ENCODE measurements at places on chromosomes 12 and 14.

DNA sequence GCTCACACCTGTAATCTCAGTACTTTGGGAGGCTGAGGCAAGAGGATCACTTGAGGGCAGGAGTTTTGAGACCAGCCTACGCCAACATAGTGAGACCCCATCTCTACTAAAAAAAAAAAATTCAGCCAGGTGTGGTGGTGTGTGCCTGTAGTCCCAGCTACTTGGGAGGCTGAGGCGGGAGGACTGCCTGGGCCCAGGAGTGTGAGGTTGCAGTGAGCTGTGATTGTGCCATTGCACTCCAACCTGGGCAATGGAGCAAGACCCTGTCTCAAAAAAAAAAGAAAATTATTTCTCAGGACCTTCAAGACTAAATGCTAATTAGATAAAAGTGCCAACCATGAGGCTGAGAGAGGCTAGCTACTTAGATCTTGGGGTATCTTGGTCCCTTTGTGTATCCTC lies 23.5 kb downstream of the OTUB2 start:
- DNase-seq, result no peak

DNA sequence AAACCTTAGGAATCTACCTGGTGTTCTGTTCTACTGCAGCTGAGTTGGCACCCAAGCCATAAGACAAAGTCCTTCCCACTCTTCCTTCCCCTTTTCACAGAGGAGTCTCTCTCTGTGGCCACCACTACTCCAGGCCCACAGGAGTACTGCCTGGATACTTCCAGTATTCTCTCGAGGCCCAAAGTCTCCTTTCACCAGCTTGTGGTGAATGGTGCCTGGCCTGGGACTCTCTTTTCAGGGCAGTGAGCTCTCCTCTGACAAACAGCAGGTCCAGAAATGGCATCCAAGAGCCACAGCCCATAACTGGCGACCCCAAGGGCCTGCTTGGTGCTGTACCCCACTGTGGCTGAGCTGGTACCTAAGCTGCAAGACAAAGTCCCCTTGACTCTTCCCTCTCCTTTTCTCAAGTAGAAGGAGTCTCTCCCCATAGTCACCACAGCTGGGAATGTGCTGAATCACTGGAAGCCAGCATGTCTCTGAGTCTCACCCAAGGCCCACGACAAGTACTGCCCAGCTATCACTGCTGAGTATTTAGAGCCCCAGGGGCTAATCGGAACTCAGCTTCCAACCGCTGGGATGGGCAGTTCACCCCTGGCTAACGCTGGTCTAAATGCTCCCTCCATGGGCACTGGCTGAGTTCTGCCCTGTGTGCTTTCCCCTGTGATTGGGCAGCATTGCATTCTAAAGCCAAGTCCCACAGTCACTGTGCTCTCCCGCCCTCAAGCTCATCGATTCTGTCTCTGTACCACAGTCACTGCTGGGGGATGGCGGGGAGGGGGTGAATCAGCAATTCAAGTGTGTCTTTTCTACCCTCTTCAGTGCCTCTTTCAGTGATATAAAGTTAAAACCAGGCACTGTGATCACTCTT lies 6.1 kb downstream of the A2ML1 start:
- no peak for DNase-seq

DNA sequence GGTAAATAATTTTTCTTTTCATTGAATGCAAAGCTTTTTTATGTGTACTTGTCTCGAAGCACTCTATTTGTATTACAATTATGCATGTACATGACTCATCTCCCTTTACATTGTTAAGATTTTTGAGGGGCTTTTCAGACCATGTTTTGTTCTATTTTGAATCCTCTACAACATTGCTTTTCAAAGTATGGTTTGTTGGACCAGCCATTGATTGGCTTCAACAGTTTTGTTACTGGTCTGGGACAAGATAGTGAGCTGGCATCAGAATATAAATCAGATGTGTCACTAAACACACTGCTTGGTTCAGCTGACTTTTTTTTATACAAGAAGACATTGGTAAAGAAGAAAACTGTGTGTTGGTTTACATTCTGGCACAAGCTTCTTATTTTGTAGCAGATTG lies 122.3 kb downstream of the MON2 start:
- no peak for DNase-seq

GRCh38 chr12:109445191-109445609 lies 31.9 kb downstream of the KCTD10 start:
- no peak for DNase-seq

DNA sequence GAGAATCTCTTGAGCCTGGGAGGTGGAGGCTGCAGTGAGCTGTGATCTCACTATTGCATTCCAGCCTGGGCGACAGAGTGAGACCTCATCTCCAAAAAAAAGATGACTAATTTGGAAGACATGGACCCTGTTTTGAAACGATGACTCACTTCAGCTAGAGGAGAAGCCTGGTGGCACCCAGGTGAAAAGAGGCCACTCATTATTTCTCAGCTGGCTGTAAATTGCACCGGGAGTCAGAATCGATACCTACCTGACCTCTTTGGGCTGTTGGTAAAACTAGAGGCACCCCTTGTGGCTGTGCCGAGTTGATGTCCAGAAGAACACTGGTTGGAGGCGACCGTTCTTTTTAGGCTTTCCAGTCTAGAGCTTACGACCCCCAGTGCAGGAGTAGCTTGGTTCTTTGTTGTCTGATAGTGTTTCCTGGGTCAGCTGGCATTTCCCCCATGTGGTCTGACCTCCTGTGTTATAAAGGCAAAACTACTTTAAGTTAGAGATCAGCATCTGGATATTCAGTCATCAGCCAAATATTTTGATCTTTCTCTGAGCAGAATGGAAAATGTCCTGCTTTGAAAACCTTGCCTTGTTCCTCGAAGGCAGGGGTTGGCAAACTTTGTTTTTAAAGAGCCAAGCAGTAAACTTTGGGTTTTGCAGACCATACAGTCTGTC lies 93.2 kb downstream of the CHST11 start:
- no peak for DNase-seq

DNA sequence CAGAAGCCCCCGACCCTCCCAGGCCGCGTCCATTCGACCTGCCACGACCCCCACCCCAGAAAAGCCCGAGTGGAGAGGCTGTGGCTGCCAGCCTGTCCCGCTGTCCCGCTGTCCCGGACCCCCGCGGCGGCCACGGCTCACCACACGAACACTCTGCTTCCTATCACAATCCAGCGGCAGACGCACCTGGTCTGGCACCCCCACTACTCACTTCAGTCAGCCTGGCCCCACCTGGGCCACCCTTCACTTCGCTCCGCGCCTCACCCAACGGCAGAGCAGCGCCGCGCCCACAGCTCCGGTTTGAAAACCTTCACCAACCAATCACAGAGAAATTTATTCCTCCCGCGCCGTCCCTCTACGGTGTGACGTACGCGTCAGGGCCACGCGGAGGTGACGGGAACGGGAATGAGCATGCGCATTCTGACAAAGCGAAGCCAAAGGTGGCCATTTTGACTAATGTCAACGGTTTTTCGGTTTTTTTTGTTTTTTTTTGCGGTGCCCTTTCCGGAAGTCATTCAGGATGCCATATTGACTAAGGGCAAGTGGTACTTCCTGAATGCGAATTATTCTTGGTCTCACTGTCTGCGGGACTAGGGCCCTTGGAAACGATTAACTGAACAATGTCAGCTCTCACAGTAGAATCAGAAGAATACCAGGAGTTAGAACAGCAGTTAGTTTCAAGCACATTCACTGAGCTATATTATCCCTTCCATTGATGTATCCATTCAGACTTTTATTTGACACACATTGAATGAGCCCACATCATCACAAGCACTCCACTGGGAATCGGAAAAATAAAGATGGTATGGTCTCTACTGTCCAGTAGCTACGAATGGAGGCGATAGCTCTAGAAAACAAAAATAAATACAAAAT lies at the start of gene RACGAP1:
Gene RACGAP1 (minus strand): TSS at position 308 of the 873 bp plus-strand sequence. CDS start 8,779 bp downstream, outside the sequence.
- peak; percentile 95 for DNase-seq

DNA sequence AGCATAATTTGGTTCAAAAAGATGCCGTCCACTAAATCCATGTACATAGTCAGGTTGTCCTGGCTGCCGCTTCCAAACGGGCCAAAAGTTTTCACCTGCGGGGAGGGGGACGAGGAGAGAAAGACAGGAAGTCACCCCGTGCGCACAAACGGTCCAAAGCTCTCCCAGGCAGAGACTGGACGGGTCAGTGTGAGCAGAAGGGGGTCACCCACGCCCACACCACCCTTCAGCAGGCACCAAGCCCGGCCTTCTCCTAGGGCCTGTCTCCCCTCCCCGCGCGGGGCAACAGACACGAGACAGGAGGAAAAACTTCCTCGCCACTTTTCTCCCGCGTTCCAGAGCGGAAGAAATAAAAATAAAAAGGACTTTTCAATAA lies 888 bp downstream of the CCDC88C start:
- no peak for DNase-seq

DNA sequence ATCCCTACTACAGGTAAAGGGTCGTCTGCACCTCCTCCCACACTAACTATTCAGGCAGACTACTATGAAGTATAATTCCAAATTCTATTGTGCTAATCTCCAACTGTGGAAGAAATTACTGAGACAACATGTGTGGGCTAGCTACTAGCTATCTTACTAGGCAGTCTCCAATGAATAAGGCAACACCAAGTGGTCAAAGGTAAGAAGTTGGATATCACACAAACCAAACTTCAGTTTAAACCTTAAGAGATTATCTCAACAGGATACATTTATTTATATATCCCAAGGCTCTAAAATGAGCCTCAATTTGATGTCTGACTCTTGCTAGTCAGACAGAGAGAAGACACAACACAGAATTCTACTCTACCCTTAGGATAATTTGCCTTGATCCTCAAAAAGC lies 14.1 kb downstream of the MED13L start:
- no peak for DNase-seq

DNA sequence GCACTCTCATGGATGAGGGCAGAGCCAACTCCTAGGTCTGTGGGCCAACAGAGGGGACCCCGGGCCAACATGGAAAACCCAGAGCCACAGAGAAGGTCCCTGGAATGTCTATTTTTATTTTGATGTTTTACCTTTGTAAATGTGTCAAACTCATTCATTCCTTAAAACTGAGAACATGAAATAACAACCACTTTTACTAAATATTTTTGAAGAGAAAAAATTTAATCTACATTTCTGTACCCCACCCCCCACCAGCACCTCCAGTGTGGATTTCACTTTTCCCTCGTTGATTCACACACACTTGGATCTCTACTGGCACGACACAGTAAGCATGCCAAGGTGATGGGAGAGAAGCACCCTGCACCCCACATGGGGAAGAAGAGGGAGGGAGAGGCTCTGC lies 6.7 kb downstream of the KRT77 start:
- DNase-seq, result no peak

- no peak for DNase-seq
Observed at GRCh38 chr14:64928239-64929013, 14.1 kb downstream of the GPX2 start.

GRCh38 chr12:22722081-22722480 lies 97.1 kb downstream of the ETNK1 start:
- DNase-seq, result no peak
